CD4-positive, alpha-beta T cell (primary cell): ENCODE measurements at places on chromosomes 6 and 20.

GRCh38 chr6:22271081-22271480 is 25.8 kb downstream of the PRL start:
- no peak for DNase-seq

DNA sequence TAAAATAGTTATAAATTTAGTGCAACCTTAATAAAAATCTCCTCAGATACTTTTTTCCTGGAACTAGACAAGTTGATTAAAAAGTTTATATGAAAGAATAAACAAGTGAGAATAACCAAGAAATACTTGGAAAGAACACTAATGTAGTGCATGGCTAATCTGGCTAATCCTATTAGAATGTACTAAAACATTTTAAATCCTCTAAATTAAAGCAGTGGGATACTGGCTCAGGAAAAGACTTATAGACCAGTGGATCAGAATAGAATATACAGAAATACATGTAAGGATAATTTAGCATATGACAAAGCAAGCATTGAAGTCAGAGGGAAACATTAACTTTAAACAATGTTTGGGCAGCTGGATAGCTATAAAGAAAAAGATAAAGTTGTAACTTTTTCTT is 41.1 kb upstream of the ERVFRD-1 start:
- no peak for DNase-seq

DNA sequence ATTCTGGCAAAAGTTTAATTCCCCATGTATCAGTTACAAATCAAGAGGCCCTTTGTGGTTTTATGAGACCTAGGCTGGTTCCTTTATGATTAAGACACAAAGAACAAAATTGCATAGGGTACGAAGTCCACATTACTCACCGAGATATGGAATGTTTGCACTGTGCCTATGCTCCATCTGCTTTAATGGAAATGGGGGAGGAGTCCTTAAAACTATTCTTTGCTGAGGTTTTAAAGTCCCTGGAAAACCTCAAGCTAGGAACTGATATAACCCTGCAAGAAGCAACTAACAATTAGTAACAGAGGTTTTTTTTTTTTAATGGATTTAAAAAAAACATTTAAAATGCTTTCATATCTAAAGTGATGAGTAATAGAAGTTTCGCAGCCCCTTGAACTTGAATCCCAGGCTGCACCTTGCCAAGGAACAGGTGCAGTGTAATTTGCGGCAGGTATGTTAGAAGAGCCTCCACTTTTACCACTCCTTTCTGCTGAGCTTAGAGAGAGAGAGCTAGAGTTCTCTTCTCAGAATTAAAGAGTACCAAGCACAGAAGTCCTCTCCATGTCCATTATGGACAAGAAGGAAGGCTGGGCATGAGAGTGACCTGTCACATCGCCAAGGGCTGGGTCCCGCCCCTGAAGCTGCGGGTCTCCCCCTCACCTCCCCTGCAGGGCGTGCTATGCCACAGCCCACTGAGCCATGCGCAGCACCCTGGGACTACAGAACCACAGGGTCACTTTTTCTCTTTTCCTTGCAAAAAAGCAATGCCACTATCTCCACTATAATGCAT is 2.3 kb downstream of the SERPINB1 start:
- DNase-seq = no peak

DNA sequence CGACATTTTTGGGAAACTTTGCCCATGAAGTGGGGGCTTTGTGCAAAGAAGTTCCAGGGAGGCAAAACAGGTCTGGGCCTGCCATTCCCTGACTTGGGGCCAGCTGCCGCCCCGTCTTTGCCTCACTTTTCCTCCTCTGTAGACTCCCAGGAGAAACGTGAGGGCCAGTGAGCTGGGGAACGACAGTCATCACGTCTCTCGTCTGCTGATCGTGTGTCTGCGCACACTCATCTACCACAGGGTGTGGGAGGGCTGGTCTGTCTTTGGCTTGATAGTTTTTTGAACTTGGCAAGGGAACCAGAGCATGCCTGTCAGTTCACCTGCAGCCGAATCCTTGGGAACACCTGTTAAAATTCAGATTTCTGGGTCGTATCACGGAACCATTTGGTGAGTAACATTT is 8.5 kb downstream of the GHRH start:
- DNase-seq = no peak

DNA sequence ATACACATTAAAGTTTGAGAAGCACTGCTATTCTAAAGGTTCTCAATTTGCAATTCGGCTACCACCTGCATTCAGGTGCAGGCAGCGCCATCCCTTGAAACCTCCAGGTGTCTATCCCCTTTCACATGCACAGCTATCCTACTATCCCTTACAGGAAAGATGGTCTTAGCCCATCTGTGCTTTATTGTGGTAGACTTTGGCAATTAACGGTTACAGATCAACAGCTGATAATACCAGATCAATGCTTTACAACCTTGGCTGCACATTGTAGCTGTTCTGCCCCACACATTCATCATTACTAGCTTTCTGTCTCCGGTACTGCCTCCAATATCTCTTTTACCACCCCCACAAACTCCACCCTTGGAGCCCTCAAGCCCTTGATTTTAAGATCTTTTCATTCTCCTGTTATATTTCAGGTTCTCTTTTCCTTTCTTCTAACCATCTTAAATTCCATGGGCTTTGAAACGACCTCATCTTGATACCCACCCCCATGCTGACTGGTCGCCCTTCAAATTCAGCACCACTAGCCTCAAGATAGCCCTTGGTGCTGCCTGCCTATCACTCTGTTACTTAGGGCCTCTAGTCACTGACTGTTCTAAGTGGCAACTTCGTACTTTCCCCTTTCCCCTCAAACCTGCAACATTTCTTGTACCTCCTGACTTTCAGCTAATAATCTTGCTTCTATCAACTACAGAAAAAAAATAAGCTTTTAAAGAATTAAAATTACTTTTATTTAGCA is 50.8 kb downstream of the SPTLC3 start:
- no peak for DNase-seq

DNA sequence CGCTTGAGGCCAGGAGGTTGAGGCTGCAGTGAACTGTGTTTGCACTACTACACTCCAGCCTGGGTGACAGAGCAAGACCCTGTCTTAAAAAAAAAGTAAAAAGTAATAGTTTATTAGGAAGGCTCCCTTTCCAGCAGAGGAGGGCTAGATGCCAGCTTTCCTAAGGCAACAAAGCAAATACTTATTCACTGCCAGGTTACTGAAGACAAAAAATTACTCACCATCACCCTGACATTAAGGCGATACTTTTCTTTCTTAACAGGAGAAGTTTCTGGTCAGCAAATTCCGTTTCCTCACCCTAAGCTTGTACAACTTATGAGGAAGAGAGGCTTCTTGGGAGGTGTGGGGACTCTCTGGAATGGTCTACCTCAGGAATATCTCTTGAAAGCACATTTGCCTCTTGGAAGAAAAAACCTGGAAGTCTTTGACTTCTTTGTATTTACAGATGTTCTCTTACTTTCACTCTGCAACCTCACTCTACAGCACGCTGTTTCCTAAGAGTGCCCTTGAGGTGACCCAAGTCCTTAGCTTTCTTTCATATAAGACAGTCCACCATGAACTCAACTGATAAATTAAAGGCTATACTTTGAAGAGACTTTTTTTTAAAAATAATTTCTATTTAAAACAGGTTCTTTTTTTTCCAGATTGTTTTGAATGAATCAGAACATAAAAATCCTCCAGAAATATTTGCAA is 52.9 kb upstream of the TRAF3IP2 start:
- no peak for DNase-seq

- DNase-seq = peak; percentile 9
Observed at GRCh38 chr20:32792316-32792715, 27.4 kb upstream of the MAPRE1 start.

DNA sequence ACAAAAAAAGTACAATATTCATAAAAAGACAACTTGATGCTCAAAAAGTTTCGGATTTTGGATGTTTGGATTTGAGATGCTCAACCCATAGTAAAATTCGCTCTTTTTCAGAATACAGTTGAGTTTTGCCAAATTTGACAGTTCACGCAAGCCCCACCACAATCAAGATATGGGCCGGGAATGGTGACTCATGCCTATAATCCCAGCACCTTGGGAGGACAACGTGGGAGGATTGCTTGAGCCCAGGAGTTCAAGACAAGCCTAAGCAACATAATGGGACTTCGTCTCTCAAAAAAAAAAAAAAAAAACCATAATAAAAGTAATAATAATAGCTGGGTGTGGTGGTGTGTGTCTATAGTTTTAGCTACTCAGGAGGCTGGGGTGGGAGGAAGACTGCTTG is 51.3 kb downstream of the PHF20 start:
- no peak for DNase-seq

DNA sequence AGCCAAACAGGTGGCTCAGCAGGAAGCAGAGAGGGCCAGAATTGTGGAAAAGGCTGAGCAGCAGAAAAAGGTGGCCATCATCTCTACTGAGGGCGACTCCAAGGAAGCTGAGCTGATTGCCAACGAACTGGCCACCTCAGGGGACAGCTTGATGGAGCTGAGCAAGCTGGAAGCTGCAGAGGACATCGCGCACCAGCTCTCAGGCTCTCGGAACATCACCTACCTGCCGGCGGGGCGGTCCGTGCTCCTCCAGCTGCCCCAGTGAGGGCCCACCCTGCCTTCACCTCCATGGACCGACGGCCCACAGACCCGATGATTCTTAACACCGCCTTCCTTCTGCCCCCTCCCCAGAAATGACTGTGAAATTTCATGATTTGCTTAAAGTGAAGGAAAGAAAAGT is 17.8 kb upstream of the RAET1L start:
- no peak for DNase-seq

GRCh38 chr6:107972413-107973096 is 14.5 kb upstream of the SEC63 start:
- no peak for DNase-seq

DNA sequence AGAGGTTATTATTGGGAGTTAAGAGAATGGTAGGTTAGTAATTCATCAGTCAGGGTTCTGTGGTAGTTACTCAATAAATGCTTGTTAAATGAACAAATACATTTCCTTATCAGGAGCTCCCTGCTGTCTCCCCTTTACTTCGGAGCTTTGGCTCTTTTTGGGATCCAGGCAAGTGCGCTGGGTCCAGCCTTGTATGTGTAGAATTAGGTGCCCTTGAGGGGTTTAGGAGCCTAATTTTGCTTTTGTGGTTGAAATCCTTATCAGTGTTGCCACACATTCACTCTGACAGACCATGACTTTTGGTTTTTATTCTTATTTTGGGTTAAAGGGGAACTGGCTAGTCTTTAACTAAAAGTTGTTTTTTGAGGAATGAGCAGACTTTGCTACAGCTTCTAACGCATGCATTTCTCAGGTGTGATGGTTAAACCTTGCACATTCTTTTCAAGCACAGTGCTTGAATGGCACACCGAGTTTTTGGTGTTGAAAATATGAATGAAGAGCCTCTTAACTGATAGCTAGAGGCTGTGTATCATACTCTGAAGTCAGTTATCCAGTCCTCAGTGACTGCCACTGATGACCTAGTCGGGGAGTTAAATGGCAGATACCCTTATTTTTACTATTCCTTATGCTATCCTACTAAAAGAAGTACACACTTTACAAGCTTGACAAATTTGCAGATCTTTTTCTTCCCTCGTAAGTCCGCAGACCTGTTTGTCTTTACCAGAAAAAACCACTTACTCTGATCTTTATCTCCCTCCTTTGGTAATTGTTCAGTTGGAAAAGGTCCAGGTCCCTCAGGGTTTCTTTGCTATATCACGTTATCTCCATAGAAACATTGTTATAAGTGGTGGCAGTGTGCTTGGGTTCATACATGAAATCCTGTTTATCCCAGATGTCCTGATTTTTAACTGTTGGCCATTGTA is 50.7 kb upstream of the PLCG1 start:
- DNase-seq = no peak

GRCh38 chr6:30615958-30616810 is 859 bp downstream of the PPP1R10 start:
- peak; percentile 49 for DNase-seq

DNA sequence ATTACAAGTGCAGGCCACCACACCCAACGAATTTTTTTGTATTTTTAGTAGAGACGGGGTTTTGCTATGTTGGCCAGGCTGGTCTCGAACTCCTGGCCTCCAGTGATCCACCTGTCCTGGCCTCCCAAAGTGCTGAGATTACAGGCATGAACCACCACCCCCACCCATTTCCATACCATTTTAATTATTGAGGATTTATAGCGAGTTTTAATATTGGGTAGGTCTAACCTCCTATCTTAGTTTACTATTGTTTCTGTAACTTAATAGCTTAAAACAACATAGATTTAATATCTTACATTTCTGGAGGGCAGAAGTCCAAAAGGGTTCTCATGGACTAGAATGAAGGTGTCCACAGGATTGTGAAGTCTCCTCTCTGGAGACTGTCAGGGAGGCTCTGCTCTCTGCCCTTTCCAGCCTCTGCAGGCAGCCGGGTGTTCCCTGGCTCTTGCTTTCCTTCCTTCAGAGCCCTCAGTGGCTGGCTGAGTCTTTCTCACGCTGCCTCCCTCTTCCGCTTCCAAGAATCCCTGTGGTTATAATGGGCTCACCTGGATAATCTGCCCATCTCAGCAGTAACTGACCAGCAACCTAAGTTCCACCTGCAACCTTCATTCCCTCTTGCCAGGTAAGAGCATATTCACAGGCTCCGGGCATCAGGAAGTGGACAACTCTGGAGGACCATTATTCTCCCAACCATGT is 18.6 kb upstream of the BCAS4 start:
- DNase-seq = no peak

GRCh38 chr6:14673201-14673600 is 555.6 kb downstream of the CD83 start:
- no peak for DNase-seq

DNA sequence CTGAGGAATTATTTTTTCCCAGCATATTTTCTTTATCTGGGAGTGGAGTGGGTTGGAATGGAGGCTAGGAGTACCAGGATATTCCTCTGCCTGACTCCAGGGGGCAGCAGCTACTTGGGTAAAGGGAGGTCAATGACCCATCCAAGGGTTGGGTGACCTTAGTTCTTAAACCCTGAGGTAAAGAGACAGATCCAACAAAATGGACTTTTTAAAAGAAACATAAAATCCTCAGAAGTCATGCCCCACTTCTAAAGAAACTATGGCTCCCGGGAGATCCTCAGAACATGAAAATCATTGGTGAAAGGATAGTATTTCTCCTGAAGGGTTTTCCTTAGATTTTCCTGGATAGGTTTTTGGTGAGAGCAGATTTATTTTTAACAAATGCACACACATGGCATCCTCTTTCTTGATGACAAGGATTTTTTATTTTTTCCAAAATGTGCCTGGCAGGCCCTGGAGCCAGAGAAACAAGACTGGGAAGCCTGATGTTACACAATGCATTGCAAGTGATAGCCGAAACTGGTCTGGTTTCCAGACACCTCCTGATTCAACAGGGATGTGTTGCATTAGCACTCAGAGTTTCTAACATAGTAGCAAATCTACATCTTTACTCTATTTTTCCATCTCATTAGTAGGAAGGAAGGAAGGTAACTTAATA is 240.9 kb upstream of the BTBD3 start:
- no peak for DNase-seq

DNA sequence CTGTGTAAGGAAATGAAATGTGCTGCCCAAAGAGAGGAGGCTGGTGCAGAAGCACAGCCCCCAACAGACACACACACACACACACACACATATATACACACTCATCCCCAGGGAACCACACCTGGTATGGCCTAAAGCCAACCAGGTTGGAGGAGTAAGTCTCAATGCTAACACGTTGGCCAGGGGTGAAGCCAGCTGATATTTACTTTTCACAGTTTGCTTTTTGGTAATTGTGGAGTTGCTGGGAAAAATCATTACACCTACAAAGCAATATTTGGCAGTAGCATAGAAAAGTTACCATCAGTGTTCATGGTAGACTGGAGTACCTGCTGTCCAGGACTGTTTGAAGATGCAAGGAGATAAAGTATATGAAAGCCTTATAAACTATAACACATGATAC is 50.3 kb upstream of the NAA20 start:
- no peak for DNase-seq
